ENCODE measurements at places on chromosomes 5 and 9. TPM values are rescaled to one million over a fixed set of nuclear protein-coding genes. Genes with fewer than 3 reads are reported as not detected.
A peak's percentile ranks its signal among the peaks of the same experiment; 100 is the strongest.

DNA sequence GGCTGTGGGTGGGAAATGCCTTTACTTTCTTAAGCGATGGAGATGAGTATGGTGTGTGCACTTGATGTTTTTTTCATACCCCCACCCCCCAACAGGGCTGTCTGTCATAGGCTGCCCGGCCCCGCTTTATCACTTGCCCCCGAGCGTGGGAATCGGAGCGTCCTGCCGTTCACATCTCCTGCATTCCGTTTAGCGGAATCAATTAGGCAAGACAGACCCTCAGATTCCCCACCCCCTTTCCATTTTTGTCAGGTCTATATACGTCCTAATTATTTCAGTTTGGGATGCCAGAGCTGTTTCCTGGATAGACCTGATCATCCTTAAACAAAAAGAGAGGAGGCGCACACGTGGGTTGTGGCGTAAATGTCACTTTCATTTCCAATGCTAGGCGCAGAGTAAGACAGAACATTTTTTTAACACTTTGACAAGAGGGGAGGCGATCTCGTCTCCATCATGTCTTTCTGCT, 217.2 kb downstream of the MEF2C start:
- H3K4me1 ChIP-seq: peaks cover 7% of the 10 kb centered on the region
- no peak overlapping the region for H3K27ac ChIP-seq
- H3K27me3 ChIP-seq: peaks cover 97% of the 10 kb centered on the region
- no peak for DNase-seq
- H3K36me3 ChIP-seq: no peaks in the 10 kb centered on the region

DNA sequence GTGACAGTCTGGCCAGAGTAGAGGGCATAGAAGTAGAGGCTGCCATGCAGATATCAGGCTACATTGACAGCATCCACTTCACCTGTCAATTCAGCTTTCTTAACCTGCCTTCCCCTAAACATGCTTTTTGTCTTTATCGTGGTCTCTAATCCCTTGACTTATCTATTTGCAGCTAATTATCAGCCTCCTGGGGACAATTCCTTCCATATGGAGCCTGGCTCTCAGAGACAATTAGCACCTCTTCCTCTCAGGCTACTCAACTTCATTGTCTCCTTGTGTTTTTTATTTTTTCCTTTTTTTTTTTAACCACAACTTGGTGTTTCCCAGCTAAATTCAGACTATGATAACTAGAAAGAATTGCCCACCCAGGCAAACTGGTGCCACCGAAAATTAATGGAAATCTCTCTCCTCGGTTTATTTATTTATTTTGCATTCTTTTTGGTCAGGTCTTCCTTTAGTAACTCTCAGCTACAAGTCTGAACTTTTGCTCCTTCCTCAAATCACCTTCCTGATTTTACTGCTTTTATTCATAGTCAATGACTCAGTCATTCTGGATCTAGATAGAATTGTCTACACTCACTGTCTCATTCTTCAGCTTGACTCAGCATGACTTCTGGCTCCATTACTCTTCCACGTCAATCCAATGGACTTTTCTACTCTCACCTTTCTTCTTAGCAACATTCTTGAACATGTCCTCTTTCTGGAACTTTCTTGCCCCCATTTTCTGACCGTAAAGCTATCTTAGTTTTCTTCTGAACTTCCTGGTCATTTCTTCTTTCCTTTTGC, 63.0 kb upstream of the BASP1 start:
- H3K4me3 ChIP-seq: no peak overlapping the region
- H3K27me3 ChIP-seq: no peaks in the 10 kb centered on the region
- no peak overlapping the region for H3K27ac ChIP-seq
- DNase-seq: no peak

GRCh38 chr9:125887172-125887571, 140.0 kb downstream of the PBX3 start:
- H3K4me3 ChIP-seq: no peak overlapping the region
- no peaks in the 10 kb centered on the region for H3K36me3 ChIP-seq
- H3K27ac ChIP-seq: peak overlapping the region; percentile 25
- peaks cover 62% of the 10 kb centered on the region for H3K4me1 ChIP-seq
- no peak for DNase-seq

- H3K36me3 ChIP-seq: peaks cover 8% of the 10 kb centered on the region
- no peak overlapping the region for H3K4me3 ChIP-seq
- H3K27me3 ChIP-seq: peaks cover 2% of the 10 kb centered on the region
- H3K27ac ChIP-seq: no peak overlapping the region
- DNase-seq: no peak
- no peaks in the 10 kb centered on the region for H3K4me1 ChIP-seq
Observed at GRCh38 chr5:179791881-179792611, 1.7 kb upstream of the LTC4S start.

- no peaks in the 10 kb centered on the region for H3K4me1 ChIP-seq
- peaks cover 13% of the 10 kb centered on the region for H3K27me3 ChIP-seq
- no peak overlapping the region for H3K27ac ChIP-seq
Observed at GRCh38 chr5:177576169-177576568, 15.8 kb upstream of the TMED9 start.

- peaks cover 44% of the 10 kb centered on the region for H3K36me3 ChIP-seq
- H3K4me3 ChIP-seq: no peak overlapping the region
- no peaks in the 10 kb centered on the region for H3K27me3 ChIP-seq
- H3K4me1 ChIP-seq: no peaks in the 10 kb centered on the region
- no peak for DNase-seq
Observed at GRCh38 chr5:151036556-151036955, 16.2 kb downstream of the GPX3 start.

DNA sequence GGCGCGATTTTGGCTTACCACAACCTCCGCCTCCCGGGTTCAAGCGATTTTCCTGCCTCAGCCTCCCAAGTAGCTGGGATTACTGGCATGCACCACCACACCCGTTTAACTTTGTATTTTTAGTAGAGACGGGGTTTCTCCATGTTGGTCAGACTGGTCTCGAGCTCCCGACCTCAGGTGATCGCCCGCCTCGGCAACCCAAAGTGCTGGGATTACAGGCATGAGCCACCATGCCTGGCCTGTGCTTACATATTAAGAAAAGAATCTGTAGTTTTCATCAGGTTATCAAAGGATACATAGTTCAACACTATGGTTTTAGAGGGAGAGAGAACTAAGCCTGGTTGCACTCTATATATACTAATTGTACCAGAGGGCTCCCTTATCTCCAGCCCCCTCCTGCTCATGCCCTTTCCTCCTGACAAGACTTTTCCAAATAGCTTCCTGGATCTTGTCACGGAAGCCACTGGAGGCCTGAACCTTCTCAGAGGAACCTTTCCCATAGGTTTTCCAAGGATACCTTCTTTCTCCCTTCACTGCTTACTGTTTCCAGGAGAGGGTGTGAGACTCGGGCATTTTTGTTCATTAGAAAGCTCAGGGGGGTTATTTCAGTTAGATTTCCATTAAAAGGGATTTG, 53.1 kb downstream of the SLC44A1 start:
- peaks cover 30% of the 10 kb centered on the region for H3K4me1 ChIP-seq
- H3K4me3 ChIP-seq: no peak overlapping the region
- no peak for DNase-seq
- peaks cover 19% of the 10 kb centered on the region for H3K36me3 ChIP-seq

GRCh38 chr5:8613078-8613685, 744.2 kb downstream of the MTRR start:
- no peaks in the 10 kb centered on the region for H3K4me1 ChIP-seq
- no peak overlapping the region for H3K4me3 ChIP-seq
- no peak overlapping the region for H3K27ac ChIP-seq

DNA sequence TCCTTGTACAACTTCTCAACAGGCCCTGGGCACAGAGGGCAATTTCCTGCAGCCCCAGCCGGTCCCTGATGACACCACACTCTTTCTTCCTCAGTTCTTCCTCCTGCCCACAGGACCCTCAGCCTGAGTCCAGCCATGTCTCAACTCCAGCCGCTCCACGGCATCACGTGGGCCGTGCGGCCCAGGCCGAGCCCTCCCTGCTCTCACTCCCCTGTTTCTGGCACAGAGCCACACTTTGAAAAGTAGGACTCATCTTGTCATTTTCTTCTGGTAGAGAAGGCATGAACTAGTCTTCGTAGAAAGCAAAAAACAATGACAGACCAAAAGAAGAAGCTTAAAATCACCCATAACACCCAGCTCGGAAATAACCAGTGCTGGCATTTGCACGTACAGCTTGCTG, 404.7 kb upstream of the IRX1 start:
- H3K27ac ChIP-seq: no peak overlapping the region
- no peaks in the 10 kb centered on the region for H3K36me3 ChIP-seq
- no peak overlapping the region for H3K4me3 ChIP-seq
- peaks cover 39% of the 10 kb centered on the region for H3K27me3 ChIP-seq
- no peak for DNase-seq

GRCh38 chr9:89953824-89954615, 349.2 kb downstream of the GADD45G start:
- peaks cover 7% of the 10 kb centered on the region for H3K27me3 ChIP-seq
- H3K4me1 ChIP-seq: no peaks in the 10 kb centered on the region
- no peak overlapping the region for H3K4me3 ChIP-seq
- H3K27ac ChIP-seq: no peak overlapping the region
- no peaks in the 10 kb centered on the region for H3K36me3 ChIP-seq
- no peak for DNase-seq

GRCh38 chr5:178644826-178645545, 18.1 kb upstream of the CLK4 start:
- no peak overlapping the region for H3K4me3 ChIP-seq
- DNase-seq: no peak
- no peaks in the 10 kb centered on the region for H3K4me1 ChIP-seq
- H3K36me3 ChIP-seq: peaks cover 2% of the 10 kb centered on the region
- no peak overlapping the region for H3K27ac ChIP-seq
- no peaks in the 10 kb centered on the region for H3K27me3 ChIP-seq

- no peak overlapping the region for H3K4me3 ChIP-seq
- no peaks in the 10 kb centered on the region for H3K36me3 ChIP-seq
- no peak overlapping the region for H3K27ac ChIP-seq
- H3K4me1 ChIP-seq: no peaks in the 10 kb centered on the region
- H3K27me3 ChIP-seq: peaks cover 2% of the 10 kb centered on the region
Observed at GRCh38 chr5:13659391-13659790, 285.1 kb downstream of the DNAH5 start.

- H3K4me3 ChIP-seq: no peak overlapping the region
- H3K27ac ChIP-seq: no peak overlapping the region
- H3K4me1 ChIP-seq: no peaks in the 10 kb centered on the region
- no peak for DNase-seq
- peaks cover 19% of the 10 kb centered on the region for H3K27me3 ChIP-seq
- no peaks in the 10 kb centered on the region for H3K36me3 ChIP-seq
Observed at GRCh38 chr5:99998319-99998718, 536.9 kb upstream of the FAM174A start.

GRCh38 chr5:139828207-139828895, 32.7 kb downstream of the PSD2 start:
- no peaks in the 10 kb centered on the region for H3K36me3 ChIP-seq
- peaks cover 83% of the 10 kb centered on the region for H3K27me3 ChIP-seq
- H3K27ac ChIP-seq: no peak overlapping the region
- DNase-seq: no peak
- H3K4me1 ChIP-seq: no peaks in the 10 kb centered on the region
- no peak overlapping the region for H3K4me3 ChIP-seq

Gene NDUFB6
- 38.4 TPM for total RNA-seq

Gene PPP1R26
- total RNA-seq: 27.9 TPM

Gene LHX6
- total RNA-seq: 0.09 TPM

Gene BTNL8
- total RNA-seq: not detected

Gene PRSS3
- total RNA-seq: not detected

Gene TRIM23
- total RNA-seq: 20.4 TPM
